ENCODE measurements at places on chromosomes 3 and 15. TPM values are rescaled to one million over a fixed set of nuclear protein-coding genes. Genes with fewer than 3 reads are reported as not detected.

Gene FILIP1L
- 5.3 TPM for total RNA-seq

Gene RAD51
- 2.4 TPM for total RNA-seq

Gene GOLGA8S
- 0.18 TPM for total RNA-seq

Gene SPINT1
- total RNA-seq: 7.7 TPM

Gene ATRIP
- total RNA-seq: 7.3 TPM

Gene RHCG
- total RNA-seq: 1.3 TPM

Gene PLS1
- 2.5 TPM for total RNA-seq

Gene TBC1D5
- total RNA-seq: 95.1 TPM

Gene CHL1
- 490 TPM for total RNA-seq

Measured in cerebellum (tissue), 4 donors.